ENCODE measurements at places on chromosomes 1 and 21. TPM values are rescaled to one million over a fixed set of nuclear protein-coding genes. Genes with fewer than 3 reads are reported as not detected.

Gene C1orf94
- not detected for total RNA-seq

Gene SMCP
- not detected for total RNA-seq

DNA sequence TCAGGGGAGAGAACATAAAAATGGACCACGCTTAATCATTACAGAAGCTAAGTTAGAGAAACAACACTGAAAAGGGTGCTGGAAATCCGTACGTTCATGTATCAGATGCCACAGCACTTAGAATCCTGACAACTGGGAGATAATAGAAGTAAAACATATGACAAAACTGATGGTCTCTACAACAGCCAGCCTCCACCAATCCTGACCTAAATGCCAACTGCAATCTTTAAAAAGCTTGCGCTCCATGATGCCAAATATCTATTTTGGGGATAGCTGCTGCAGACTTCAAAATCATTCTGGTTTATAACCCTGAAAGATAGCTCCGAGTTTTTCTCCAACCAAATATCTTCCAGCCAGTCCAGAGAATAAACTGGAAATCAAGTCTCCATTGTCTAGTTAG lies 178.3 kb downstream of the RERE start:
- no peak overlapping the region for H3K27ac ChIP-seq
- no peak for DNase-seq
- no peaks in the 10 kb centered on the region for H3K27me3 ChIP-seq

DNA sequence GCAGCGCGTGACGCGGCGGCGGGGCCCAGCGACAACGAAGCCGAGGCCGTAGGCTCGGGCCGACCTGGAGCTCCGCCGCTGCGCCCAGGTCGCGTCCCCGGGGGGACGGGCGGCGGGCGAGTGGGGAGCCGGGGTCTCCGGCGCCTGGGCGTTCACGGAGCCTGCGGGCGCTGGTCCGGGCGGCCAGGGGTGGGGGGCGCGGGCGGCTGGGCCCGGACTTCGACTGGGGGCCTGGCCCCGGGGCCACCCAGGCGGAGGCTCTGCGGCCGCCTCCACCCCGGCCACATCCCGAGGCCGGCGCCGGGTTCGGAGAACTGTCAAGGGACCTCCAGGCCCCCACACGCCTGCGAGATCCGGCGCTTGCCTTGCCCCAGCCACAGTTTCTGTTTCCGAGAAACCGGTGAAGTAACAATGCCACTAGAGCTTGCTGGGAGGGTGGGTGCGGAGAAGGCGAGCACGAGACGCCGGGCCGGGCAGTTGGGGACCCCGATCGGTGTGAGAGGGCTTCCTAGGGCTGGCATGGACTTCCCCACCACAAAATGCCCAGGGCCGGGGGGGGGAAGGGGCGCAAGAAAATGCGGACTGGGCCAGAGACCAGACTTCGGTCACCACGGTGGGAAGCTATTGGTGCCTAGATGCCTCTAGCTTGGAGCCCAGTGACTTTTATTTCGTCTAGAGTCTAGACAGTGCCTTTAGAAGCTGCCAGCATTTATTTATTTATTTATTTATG lies 501 bp downstream of the FBXO6 start:
- peaks cover 8% of the 10 kb centered on the region for H3K36me3 ChIP-seq
- DNase-seq = no peak
- peak overlapping the region; percentile 91 for H3K4me3 ChIP-seq
- H3K4me1 ChIP-seq = peaks cover 9% of the 10 kb centered on the region
- peak overlapping the region; percentile 73 for H3K27ac ChIP-seq

DNA sequence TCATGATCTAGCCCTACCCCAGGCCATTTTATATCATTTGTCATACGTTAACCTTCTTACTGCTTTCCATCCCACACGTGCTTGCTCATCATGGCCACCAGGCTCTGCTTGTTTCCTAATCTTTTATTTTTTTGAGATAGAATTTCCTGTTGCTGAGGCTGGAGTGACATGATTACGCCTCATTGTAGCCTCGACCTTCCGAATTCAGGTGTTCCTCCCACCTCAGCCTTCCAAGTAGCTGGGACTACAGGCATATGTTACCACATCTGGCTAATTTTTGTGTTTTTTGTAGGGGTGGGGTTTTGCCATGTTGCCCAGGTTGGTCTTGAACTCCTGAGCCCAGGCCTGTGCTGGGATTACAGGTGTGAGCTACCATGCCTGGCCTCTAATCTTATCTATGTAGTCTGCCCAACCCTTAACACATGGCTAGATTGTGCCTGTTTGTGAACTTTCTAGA lies 3.3 kb downstream of the UAP1 start:
- no peaks in the 10 kb centered on the region for H3K27me3 ChIP-seq
- DNase-seq = no peak
- H3K4me1 ChIP-seq = peaks cover 30% of the 10 kb centered on the region
- no peak overlapping the region for H3K4me3 ChIP-seq
- no peaks in the 10 kb centered on the region for H3K36me3 ChIP-seq

GRCh38 chr1:23650344-23650990 lies 41.1 kb upstream of the RPL11 start:
- DNase-seq = no peak
- H3K4me1 ChIP-seq = peaks cover 5% of the 10 kb centered on the region
- no peaks in the 10 kb centered on the region for H3K27me3 ChIP-seq
- no peak overlapping the region for H3K4me3 ChIP-seq
- H3K27ac ChIP-seq = no peak overlapping the region
- no peaks in the 10 kb centered on the region for H3K36me3 ChIP-seq

GRCh38 chr1:87246436-87246835 lies 82.2 kb upstream of the LMO4 start:
- no peaks in the 10 kb centered on the region for H3K36me3 ChIP-seq
- no peaks in the 10 kb centered on the region for H3K27me3 ChIP-seq
- H3K27ac ChIP-seq = no peak overlapping the region
- no peak for DNase-seq
- no peak overlapping the region for H3K4me3 ChIP-seq

DNA sequence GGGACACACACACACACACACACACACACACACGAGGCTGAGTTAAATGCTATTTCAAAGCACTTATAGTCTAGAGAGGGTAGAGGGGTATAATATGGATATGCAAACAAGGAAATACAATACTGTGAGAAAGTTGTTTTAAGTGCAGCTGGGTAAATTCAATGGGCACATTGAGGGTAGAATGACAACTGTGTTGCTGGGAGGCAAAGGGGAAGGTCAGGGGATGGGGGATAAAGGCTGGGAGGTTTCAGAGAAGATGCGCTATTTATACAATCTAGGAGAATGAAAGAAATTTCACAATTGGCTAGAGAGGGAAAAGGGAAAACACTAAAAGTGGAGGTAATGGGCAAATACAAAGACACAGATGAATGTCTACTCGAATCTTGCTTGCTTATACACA lies 19.4 kb downstream of the EXTL2 start:
- no peak overlapping the region for H3K27ac ChIP-seq
- no peak overlapping the region for H3K4me3 ChIP-seq
- no peak for DNase-seq
- no peaks in the 10 kb centered on the region for H3K36me3 ChIP-seq

Measured in thoracic aorta (tissue), 2 donors.